Activated T-helper 1 cell treated with anti-CD3 and anti-CD28 coated beads, Interleukin-12 subunit alpha, Interleukin-12 subunit beta, Interleukin-2, Interleukin-4 antibody, amounts not matched to agents 30 ng/mL and 10 ng/mL and 1 ng/mL, durations not matched to agents 14 hours and 24 hours and 36 hours (primary cell): ENCODE measurements at places on chromosomes 16 and 17.

DNA sequence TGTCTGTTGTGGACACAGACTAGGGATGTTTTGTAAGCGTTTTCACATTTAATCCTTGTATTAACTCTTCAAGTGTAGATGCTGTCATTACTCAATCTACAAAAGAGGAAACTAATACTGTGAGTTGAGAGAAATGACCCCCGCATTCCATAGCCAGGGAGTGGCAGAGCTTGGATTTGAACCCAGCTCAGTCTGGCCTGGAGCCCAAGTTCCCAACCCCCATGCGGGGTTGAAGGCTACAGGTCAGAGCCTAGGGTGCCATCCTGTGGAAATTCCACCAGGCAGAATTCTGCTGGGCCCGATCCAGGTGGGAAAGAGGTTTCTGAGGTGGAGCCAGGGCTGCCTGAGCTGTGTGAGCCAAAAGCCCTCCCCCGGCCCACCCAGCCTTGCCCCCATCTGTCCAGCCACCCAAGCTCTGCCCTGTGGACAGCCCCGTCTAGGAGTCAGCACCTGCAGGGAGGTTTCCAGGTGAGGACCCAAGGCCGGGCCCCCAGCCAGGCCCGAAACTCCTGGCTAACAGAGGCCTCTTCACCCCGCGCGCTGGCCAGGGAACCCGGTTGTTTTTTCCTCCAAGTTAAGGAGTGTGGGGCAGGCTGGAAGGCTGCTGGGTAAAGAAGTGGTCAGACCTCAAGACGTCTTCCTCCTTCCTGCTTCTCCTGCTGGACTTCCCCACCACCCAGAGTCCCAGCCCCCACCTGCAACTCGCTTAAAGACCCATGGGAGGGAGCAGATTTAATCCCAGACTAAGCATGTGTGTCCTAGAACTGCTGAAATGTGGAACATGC, 5.7 kb downstream of the MMP15 start:
- DNase-seq: no peak

- no peak for DNase-seq
Measured at GRCh38 chr16:19657831-19658230, 60.2 kb downstream of the KNOP1 start.

DNA sequence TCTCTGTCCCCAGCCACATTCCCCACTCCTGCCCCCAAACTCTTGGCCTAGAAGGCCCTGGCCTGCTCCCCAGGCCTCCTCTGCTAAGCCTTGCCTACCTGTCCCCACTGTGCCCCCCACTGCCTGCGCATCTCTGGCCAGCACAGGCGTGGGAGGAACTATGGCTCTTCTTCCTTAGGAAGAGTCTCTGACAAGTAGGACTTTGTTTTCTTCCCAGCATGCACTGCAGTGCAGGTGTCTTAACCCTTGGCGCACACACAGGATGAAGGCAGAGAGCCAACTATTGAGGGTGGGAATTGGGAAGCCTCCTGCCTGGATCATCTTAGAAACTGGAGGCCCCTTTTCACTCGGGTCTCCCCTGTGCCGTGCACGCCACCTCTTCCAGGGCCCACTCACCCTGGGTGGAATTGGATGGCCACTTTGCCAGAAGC, 3.6 kb downstream of the AMDHD2 start:
- no peak for DNase-seq

DNA sequence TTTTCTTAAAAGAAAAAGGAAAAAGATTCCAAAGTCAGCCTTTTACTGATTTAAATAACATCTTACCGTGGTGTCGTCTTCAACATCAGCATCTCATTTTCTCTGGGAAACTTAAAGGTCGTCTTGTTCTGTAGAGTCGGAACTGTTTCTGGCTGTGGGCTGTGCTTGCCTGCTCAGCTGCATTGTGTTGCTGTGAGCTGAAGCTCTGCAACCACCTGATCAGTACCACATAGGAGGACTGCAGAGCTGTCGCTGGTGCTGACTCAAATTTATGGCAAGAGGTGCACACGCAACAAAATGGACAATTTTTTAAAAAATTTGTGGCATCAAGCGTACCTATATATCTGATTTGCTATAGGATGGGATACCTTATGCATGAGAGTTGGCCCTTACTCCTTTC, at the start of gene OMG:
Gene OMG, minus strand, starts transcription at position 150 of the 400 bp plus-strand sequence. CDS start 908 bp downstream, outside the sequence.
- DNase-seq: no peak

DNA sequence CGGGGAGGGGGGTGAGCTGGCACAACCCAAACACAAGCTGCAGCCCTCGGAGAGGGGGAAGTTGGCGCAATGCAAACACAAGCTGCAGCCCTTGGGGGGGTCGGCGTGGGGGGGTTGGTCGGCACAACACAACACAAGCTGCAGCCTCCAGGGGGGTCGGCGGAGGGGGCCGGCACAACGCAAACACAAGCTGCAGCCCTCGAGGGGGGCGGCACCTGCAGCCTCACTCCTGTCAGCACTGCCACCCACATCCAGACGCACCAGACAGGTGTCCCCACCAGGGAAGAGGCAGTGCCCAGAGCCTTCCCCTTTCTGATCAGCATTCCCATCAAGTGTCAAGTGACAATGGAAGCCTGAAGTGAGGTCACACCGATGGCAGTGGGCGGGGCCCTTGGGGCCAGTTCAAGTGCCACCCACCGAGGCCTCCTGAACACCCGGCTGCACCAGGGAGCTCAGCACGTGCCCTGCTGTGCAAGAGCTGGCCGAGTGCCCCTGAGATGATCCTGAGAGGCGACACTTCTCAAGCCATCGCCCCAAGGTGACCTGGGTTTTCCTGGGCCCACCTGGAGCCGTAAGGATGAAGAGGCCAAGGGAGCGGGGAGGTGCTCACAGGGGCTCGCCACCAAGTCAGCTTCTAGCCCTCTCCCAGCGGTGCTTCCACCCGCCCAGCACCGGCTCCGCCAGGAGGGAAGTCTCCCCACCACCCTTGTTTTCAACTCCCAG, 59.3 kb downstream of the KLHDC4 start:
- DNase-seq: no peak

DNA sequence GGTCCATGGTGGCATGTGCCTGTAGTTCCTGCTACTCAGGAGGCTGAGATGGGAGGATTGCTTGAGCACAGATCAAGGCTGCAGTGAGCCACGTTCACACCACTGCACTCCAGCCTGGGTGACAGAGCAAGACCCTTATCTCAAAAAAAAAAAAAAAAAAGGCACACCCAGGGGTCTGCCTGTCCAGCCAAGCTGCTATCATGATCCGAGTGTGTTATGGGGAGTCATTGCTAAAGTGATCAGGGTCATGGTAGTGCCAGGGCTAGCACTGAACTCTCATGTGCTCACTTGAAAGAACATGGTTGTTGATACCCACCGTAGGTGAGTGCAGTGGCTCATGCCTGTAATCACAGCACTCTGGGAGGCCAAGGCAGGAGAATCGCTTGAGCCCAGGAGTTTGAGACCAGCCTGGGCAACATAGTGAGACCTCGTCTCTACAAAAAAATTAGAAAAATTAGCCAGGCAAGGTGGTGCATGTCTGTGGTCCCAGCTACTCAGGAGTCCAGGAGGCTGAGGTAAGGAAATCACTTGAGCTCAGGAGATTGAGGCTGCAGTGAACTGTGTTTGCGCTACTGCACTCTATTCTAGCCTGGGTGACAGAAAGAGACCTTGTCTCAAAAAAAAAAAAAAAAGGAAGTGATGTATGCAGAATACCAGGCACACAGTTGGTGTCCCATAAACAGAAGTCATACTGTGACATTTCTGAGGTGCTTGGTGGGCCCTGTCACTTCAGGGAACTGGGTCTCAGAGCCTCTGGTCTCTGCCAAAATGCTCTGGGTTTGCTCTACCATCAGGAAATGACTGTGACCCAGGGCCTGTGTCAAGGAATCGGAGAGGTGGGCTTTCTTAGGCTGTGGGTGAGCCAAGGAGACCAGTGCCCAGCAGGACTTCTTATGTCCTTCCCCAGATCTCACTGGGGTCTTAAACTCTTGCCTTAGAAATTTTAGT, 2.2 kb downstream of the PRM1 start:
- DNase-seq: no peak

DNA sequence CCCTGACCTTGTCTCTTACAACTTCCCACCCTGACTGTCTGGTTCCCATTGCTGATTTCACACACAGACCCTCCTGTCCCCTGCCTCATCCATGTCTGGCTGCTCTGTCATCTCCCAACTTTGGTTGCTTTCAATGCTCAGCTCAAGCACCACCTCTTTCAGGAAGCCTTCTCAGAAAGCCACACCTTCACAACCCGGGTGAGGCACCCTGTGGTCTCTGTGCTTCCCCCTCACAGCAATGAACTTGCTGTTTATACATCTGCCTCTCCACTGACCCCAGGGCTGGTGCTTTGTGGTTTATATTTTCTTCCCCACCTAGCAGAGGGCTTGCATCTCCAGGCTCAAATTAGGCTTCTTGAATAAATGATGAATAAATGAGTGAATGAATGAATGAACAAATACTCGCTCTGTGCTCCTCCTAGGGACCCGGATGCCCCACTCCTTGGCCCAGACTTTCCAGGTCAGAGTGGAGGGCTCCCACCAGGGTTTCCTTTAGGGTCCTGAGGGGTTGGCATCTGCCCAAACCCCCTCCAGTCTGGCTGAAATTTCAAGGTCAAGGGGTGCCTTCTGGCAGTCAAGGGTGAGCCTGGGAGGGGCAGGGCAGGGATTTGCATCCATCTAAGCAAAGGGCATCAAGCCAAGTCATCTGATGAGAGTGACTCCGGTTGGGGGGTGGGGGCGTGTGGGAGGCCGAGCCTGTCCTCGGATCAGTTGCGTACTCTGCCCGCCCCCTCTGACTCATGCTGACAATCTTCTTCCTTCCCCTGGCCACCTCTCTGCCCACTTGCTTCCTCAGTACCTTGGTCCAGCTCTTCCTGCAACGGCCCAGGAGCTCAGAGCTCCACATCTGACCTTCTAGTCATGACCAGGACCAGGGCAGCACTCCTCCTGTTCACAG, at the start of gene ITGAX:
Gene ITGAX, plus strand, starts transcription at position 783 of the 898 bp plus-strand sequence. Its CDS starts 79 bp downstream, at position 862.
- DNase-seq: peak; percentile 76

- DNase-seq: no peak
Measured at GRCh38 chr16:31344712-31345111, 10.3 kb upstream of the ITGAX start.

GRCh38 chr17:693791-694638, 20.6 kb downstream of the VPS53 start:
- no peak for DNase-seq

DNA sequence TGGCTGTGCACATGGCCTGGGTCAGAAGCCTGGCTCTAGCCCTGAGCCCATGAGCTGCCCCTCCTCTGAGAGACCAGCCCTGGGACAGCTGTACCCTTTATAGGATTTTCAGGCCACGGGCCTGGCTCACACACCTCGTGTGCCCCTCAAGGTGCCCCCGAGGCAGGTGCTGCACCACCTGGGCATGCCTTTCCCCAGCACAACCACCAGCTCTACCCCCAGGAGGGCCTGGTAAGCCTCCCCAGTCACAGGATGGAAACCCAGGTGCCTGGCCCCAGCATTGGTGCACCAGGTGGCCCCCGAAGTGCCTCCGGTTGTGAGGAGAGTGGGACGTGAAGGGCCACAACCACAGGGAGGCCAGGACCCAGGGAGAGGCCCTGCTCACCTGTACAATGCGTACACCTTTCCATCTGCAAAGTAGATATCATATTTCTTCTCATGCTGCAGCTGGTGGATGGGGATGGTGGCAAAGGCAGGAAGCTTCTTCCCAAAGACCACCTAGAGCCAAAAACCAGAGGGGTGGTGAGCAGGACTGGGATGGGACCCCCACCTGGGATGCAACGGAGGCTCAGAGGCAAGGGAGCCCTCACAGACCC, 6.3 kb downstream of the ZNF598 start:
- no peak for DNase-seq

DNA sequence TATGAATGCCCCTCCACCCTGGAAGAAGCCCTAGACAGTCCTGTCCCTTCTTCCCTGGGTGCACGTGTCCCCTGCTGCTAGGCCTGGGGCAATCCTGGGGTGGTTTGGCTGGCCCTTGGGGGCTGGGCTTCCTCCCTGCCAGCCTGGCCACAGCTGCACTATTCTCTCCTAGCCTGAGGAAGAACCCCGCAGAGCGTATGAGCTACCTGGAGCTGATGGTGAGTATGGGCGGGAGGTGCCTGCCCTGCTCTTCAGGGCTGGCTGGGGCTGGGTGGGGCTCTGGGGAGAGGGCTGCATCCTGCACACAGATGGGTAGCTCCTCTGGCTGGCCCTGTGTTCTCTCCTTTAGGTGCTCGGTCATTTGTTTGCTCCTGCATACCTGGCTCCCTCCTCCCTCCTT, 28.8 kb downstream of the MAP2K3 start:
- DNase-seq: no peak

GRCh38 chr16:81384006-81384405, 60.6 kb upstream of the CMIP start:
- no peak for DNase-seq

DNA sequence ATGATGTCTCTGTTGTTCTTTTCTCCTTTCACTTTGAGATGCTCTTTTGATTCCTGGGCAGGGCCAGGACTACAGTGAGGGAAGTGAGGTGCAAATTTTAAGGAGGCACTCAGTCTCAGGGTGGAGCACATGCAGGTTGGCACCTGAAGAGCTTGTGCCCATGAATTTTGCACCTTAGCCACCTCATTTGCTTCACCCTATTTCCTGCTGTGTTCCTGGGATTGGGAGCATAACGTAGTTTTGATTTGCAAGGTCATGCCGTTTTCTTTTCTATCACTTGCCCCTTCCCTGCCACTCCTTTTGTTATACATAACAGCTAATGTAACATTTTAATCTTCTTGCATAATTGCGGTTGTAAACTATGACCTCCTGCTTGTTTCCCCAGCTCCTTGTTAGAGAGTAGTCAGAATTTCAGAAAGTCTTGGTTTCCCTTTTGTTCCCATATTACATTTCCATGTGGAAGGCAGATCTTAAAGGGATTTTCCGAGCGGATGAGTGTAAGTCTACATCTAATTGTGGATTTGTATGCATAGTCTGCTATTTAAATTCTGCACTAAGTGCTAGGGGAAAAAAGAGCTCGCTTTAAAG, 9.8 kb downstream of the PMFBP1 start:
- DNase-seq: no peak

DNA sequence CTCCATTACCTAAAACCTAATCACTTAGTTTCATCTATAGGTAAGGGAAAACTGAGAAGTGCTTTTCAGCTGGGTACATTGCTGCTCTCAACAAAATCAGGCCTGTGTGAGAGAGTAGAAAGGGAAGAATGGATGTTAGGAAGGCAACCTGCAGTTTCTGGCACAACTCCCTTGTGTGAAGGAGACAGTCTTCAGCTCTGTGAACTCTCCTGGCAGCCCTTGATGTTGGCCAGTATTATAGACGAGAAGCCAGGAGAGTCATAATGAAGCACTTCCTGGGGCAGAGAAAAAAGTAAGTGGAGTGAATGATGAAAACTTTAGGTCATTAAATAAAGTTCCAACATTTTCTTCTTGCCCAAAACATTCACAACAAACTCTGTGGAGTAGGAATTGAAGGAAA, 260.1 kb downstream of the IRX3 start:
- no peak for DNase-seq

- no peak for DNase-seq
Measured at GRCh38 chr16:83762141-83762991, 45.4 kb upstream of the HSBP1 start.
